Urinary bladder (tissue), 4 donors: ENCODE measurements at places on chromosomes 13 and 19.

- no peak for DNase-seq
Measured at GRCh38 chr13:25652764-25653163, 281.0 kb downstream of the ATP8A2 start.

- no peak for DNase-seq
Measured at GRCh38 chr19:51456541-51457290, 1.5 kb downstream of the SIGLEC8 start.

DNA sequence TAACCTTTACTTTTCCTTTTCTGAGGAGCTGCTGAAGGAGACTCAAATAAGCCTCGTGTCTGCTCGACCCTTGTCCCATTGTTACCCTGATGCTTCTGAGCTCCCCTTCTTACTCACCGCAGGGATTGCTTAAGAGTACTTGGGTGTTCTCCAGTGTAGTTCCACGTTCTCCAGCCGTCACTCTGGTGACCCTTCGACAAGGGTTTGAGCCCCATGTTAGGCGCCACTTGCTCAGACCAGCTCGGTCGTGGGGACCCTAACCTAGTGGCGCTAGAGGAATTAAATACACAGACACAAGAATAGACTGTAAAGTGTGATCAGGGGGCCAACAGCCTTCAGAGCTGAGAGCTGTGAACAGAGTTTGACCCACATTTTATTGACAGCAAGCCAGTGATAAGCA is 10.3 kb downstream of the ZNF480 start:
- no peak for DNase-seq

DNA sequence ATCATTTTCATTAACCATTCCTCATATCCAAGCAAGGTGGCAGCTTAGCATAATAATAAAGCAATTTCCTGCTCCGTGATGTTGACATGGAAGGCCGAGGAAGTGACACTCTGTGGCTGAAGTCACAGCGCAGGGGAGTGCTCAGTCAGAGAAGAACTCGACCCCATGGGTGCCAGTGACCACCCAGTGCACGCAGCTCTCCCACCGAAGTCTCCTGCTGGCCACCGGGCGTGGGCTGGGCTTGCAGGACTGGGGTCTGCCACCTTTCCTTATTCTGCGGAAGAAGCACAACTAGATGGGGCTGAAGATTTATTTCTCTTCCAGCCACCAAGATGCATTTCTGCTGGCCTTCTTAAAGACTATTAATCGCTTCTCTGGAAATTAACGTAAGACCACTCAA is 132.1 kb upstream of the SPACA7 start:
- no peak for DNase-seq

- DNase-seq: no peak
Measured at GRCh38 chr19:35011091-35011689, 11.1 kb downstream of the GRAMD1A start.

DNA sequence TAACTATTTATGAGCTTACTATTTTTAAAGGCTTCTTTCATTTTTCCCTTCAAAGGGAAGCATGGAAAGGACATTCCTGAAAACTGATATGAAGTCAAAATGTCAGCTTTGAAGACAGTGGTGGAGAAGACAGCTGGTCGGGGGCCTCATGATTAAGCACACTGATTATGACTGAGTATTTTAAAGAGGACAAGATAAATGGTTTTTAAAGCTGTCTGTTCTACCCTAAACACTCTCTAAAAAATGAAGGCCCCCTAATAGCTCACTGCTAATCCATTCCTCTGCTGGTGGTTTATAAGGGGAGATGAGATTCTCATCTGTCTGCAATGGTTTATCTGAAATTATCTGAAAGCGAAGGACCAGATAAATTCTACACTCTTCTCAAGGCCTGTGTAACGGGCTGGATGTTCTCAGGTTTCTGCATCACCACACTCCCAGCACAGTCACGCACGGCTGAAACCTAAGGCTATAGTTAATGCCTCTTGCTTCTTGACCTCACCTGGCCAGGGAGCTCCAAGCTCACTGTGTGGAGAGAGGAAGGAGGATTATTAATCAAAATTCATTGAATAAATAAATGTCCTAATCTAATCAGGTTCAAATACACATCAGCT is 86.9 kb upstream of the DOCK9 start:
- no peak for DNase-seq

GRCh38 chr13:109145631-109146030 is 516.2 kb downstream of the MYO16 start:
- DNase-seq: peak; percentile 36

DNA sequence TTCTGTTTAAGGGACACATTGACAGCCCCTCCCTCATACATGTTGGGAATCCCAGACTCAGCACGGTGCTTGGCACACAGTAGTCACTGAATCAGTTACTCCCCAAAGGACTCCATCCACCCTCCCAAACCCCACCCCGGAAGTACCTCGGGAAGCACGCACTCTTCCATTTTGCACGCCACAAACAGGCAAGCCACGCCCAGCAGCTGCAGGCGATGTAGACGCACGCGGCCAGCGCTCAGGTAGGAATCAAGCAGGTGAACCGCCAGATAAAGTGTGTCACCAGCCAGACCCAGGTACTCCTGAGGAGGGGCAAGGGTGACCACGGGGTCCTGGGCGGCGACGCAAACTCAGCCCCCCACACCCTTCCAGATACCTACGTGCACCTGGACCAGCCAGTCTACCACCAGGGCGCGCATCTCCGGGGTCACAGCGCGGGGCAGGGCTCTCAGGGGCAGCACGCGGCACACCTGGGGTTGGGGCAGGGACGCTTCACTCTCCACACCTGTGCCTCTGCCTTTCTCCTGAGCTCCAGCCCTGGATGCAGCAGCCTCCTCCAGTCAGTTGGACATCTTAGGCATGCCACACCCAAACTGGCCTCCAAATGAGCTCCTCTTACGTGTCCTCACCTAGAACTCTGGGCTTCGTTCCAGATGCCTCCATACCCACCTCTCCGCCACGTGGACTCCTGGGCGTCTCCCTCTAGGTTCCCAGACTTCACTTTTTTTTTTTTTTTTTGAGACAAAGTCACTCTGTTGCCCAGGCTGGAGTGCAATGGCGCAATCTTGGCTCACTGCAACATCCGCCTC is 1.9 kb downstream of the CCNP start:
- DNase-seq: no peak

- no peak for DNase-seq
Measured at GRCh38 chr13:25186187-25186586, 14.1 kb upstream of the AMER2 start.

DNA sequence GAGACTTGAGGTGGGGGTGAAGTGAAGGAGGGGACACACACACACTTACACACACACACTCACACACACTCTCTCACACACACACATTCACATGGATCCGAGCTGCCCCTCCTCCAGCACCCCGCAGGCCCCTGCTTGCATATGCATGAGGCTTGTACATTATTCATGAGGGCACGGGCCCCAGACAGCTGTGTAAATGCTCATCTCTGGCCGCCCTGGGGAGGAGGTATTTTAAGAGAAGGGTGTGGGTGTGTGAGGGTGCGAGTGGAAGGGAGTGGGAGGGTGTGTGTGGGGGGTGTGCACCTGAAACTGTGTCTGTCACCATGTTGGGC is 2.4 kb downstream of the NCAN start:
- DNase-seq: no peak

DNA sequence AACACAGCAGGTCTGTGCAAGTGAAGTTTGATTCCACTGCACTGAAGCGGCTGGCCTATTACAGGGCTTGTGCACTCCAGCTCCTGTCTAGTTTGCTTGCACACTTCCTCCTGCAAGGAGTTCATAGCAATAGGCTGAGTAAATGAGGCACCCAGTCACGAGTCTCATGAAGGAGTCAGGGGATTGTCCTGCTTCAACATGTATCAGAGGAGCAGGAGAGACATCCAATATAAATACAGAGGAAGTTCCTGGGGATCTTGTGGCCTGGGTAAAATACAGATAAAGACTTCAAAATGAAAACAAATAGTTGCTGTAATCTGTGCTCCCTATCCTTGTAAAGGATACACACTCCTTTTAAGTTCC is 259.9 kb downstream of the SLITRK1 start:
- no peak for DNase-seq

DNA sequence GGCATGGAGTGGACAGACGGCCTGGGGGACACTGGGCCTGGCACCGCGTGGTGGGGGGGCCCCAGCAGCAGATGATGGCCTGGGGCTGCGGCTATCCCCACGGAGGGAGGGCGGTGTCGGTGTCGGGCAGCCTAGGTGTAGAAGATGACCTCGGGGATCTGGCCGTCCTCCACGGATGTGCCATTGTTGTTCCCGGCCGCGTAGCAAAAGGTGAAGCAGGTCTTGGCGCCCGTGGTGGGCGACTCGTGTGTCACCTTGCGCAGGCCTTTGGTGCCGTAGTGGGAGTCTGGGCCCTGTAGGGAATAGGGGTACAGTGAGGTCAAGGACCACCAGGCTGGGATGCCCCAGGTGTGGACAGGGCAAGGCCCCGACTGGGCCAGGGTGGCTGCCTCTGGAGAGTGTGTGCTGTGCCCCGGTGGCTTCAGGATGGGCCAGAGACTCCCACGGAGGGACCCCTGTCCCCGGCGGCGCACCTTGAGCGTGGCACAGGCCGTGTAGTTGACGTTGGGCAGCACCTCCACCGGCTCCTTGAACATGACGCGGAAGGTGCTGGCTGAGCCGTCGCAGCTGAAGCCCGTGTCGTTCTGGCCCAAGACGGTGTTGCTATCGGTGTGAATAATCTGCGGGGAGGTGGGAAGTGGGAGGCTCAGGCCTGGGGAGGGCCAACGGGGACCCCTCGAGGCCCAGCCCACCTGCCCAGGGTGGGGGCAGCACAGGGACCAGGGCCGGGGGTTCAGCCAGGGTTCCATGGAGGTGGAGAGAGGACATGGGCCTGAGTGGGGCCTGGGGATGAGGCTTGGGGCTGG is 29.0 kb downstream of the BTBD2 start:
- DNase-seq: no peak

DNA sequence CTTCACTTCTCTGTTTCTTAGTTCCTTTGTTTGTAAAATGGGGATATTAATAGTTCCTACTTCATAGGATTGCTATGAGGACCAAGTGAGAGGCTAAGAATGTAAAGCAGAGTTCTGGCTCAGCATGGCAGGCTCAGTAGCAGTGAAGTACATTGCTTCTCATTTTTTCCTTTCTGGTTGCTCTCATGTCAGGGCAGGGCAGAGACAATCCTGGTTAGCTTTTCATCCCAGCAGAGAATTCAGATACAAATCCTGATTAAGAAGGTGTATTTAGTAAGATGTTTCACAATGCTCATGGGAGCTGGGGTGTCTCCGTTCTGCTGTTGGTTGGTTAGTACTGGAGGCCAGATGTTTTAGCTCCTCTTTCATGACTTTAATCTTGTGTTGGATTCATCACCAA is 42.9 kb downstream of the WASF3 start:
- DNase-seq: no peak

DNA sequence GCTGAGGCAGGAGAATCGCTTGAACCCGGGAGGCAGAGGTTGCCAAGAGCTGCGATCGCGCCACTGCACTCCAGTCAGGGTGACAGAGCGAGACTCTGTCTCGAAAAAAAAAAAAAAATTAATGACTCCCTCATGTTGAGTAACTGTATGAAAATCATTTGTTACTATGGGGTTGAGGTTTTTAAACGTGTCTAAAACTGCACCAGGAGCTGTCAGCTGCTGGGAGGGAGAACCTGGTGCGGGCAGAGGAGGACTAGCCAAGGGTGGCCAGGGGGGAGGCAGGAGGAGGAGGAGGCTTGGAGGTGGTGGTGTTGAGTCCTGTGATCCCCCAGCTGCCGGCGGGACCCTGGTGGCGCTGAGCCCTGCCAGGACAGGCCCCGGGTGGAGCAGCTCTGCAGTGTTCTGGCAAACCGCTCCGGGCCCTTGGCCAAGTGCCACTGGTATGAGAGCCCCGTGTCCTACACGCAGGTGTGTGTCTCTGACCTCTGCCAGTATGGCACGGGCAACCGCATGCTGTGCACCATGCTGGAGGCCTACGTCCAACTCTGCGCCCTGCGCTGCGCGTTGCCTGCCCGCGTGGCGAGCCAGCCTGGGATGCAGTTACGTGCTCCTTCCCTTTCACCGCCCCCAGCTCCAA is 17.1 kb upstream of the FXYD3 start:
- no peak for DNase-seq

GRCh38 chr13:98144027-98144741 is 1.3 kb downstream of the FARP1 start:
- peak; percentile 26 for DNase-seq

DNA sequence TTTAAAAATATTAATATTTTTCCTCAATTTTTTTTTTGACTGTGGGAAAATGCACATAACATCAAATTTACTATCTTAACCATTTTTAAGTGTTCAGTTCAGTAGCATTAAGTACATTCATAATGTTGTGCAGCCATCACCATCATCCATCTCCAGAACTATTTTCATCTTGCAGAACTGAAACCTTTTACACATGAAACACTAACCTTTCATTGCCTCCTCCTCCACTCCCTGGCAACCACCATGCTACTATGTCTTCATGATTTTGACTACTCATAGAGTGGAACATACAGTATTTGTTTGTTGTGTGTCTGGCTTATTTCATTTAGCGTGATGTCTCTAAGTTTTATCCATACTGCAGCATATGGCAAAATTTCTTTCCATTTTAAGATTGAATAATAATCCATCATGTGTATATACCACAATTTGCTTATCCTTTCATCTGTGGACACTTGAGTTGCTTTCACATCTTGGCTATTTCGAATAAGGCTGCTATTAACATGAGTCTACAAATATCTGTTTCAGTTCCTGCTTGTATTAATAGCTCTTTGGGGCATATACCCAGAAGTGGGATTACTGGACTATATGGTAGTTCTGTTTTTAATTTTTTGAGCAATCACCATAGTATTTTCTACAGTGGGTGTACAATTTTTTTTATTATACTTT is 376.4 kb downstream of the MTUS2 start:
- no peak for DNase-seq

- DNase-seq: no peak
Measured at GRCh38 chr13:67023130-67023876, 206.8 kb downstream of the PCDH9 start.

DNA sequence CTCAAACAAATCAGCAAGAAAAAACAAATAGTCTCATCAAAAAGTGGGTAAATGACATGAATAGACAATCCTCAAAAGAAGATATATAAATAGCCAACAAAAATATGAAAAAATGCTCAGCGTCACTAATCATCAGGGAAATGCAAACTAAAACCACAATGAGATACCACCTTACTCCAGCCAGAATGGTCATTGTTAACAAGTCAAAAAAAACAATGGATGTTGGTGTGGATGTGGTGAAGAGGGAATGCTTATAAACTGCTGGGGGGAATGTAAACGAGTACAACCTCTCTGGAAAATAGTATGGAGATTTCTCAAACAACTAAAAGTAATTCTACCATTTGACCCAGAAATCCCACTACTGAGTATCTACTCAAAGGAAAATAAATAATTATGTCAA is 239.2 kb upstream of the RFC3 start:
- no peak for DNase-seq

GRCh38 chr13:23144431-23144830 is 36.3 kb upstream of the SGCG start:
- no peak for DNase-seq

DNA sequence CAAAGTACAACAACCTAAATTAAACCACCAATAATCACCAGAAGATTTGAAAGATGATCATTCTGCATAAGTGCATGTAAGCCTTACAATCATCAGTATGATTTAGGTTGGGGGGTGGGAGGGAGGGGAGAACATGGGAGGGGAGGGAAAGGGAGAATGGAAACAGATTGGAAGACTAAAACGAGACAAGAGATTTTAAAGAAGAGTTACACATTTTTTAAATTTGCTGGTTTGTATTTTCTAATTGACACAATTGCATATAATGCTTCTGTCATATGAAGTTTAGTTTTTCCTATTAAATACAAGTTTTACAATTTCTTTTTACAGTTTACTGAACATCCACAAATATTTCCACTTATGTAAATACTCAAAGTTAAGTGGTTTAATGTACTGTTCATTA is 2118.9 kb downstream of the PCDH9 start:
- no peak for DNase-seq

- DNase-seq: no peak
Measured at GRCh38 chr13:24039621-24040475, 120.7 kb upstream of the SPATA13 start.
